ENCODE measurements at places on chromosomes 2 and 18.

DNA sequence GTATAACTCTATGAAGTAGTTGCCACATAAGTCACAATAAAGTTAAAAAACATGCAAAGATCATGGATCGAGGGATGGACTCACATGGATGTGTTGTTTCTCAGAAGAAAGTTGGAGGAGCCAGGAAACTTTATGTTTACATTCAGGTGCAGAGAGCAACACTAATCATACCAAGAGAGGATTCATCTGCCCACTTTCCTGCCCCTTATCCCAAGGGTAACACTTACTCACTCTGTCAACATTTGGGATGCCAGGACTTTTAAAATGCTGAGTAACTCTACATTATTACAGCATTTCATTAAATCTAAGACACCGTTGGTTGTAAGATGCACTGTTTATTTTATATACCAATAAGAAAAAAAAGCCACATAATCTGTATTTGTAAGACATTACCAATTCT, 170.4 kb downstream of the KCNE4 start:
- peak; percentile 41 for DNase-seq

DNA sequence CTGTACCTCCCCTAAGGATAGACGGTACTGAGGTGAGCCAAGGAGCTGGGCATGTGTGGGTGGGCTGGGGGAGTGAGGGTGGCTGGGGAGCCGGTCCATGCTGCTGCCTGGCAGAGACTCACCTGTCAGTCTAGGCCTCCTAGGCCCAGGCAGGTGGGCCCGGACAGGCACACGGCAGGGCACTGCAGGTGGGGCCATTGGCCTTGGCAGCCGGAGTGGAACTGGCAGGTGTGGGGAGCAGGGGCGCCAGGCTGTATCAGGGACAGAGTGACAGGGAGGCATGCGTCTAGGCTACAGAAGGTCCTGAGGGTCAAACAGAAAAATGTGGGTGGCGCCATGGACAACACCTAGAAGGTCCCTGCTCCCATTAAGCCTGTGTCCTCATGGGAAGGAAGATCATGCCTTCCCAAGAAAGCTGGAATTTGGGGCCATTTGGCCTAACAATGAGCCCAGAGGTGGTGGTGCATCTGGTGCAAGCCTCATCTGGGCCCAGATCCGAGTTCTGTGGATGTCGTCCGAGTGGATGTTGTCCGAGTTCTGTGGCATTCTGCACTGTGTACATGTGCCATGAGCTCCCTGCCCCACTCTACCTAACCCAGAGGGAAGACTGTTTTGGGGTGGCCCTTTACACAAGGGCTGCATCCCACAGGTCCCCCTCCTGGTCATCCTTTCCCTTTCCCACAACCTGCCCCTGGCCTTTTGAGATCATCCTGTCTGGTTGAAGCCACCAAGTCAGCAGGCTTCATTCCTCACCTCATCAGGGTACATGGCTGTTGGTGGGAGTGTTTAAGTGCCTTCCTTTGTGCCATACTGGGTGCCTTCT, 249.7 kb downstream of the GLI2 start:
- DNase-seq: no peak

DNA sequence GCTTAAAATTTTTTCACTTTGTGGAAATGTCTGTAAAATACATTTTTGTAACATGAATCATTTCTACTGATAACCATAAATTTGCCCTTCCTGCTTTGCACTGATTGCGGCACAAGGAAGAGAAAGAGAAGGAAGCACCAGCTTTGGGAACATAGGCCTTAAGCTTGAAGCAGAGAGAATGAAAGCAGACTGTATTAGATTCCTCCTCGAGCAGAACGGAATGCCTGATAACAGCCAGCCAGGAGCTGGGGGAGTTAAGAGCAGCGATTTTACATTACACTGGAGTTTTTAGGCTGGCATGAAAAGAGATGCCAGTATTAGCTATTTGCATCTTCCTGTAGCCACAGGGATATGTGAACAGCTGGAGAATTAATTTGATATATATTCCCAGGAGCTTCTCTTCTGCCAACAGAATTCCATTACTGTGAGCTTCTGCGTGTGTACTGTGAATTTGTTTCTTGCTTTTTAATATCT, 33.5 kb downstream of the CRIM1 start:
- DNase-seq: peak; percentile 67

- DNase-seq: peak; percentile 22
Observed at GRCh38 chr2:74425523-74425922, 4.0 kb downstream of the WDR54 start.

- DNase-seq: no peak
Observed at GRCh38 chr18:9380621-9381395, 46.2 kb downstream of the TWSG1 start.

GRCh38 chr18:62957885-62958472, 242.6 kb downstream of the PHLPP1 start:
- DNase-seq: peak; percentile 59
